T-helper 17 cell (primary cell): ENCODE measurements at places on chromosomes 16 and 17. TPM values are rescaled to one million over a fixed set of nuclear protein-coding genes. Genes with fewer than 3 reads are reported as not detected.

DNA sequence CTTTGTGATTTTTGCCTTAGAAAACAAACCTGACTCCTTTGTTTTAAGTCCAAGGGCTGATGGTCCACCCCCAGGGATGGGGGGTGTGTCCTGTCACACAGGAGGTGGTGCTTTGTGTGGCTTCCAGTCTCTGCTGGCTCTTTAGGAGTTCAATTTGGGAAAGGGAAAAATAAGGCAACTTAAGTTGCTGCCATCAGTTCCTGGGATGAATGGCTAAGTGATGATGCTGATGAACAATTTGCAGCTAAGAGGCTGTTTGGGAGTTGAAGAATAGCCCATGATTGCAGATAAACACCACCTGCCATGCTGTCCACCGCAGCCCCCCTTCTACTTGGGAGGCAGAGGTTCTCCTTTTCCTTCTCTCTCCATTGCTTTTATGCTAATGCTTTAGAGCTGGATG lies 40.2 kb downstream of the ARL4D start:
- DNase-seq = no peak

Gene CNGB1
- total RNA-seq = not detected

Gene TBC1D3
- total RNA-seq = not detected

Gene STH
- total RNA-seq = not detected

GRCh38 chr17:33986566-33986965 lies 268.5 kb upstream of the CCL2 start:
- DNase-seq = no peak
